ENCODE measurements at places on chromosomes 5 and 9. TPM values are rescaled to one million over a fixed set of nuclear protein-coding genes. Genes with fewer than 3 reads are reported as not detected.

Gene ITGA2
- 0.75 TPM for total RNA-seq

Gene WWC1
- total RNA-seq = 1.1 TPM

Gene HK3
- 12.4 TPM for total RNA-seq

Gene IFNA13
- total RNA-seq = not detected

Gene PITX1
- total RNA-seq = not detected

Gene NAIP
- 27.1 TPM for total RNA-seq

Gene ELAVL2
- total RNA-seq = not detected

Gene ARL14EPL
- not detected for total RNA-seq

Gene NDUFB6
- 31.0 TPM for total RNA-seq

Gene PRRC2B
- 92.7 TPM for total RNA-seq

Gene SRA1
- 12.4 TPM for total RNA-seq

Gene WDR38
- total RNA-seq = not detected

Gene CCDC69
- total RNA-seq = 204 TPM

Gene MLANA
- total RNA-seq = not detected

Gene ADAM19
- 2.6 TPM for total RNA-seq

Gene PCDHA6
- total RNA-seq = 0.34 TPM

Gene PCDHA9
- total RNA-seq = 0.34 TPM

Gene INSL4
- not detected for total RNA-seq

Gene KIF4B
- total RNA-seq = under 0.01 TPM

Gene CCL28
- 1.2 TPM for total RNA-seq

Gene RORB
- total RNA-seq = 2.6 TPM

Gene BAAT
- not detected for total RNA-seq

Gene SHB
- 5.3 TPM for total RNA-seq

Gene NOTCH1
- 94.4 TPM for total RNA-seq

Gene UBE2QL1
- total RNA-seq = 3.6 TPM

Gene SLC6A18
- total RNA-seq = not detected

Gene SLC46A2
- not detected for total RNA-seq

Gene ACTBL2
- total RNA-seq = not detected

Gene LEAP2
- 4.2 TPM for total RNA-seq

Gene PTGR1
- 72.9 TPM for total RNA-seq

Gene INSL6
- total RNA-seq = not detected

Gene SNX30
- total RNA-seq = 25.3 TPM

Gene PCDHB10
- total RNA-seq = 2.4 TPM

Gene C9orf57
- not detected for total RNA-seq

Gene SPATA31C1
- not detected for total RNA-seq

Gene STKLD1
- 0.44 TPM for total RNA-seq

Gene NACC2
- 35.2 TPM for total RNA-seq

Gene PLPP7
- total RNA-seq = 11.1 TPM

Gene STPG3
- not detected for total RNA-seq

Gene FBP2
- total RNA-seq = not detected

Gene CSNK1A1
- total RNA-seq = 210 TPM

Gene SUSD3
- not detected for total RNA-seq

Gene PNPLA7
- total RNA-seq = 25.5 TPM
